SK-N-MC (cell line): ENCODE measurements at places on chromosomes 1 and 21.

DNA sequence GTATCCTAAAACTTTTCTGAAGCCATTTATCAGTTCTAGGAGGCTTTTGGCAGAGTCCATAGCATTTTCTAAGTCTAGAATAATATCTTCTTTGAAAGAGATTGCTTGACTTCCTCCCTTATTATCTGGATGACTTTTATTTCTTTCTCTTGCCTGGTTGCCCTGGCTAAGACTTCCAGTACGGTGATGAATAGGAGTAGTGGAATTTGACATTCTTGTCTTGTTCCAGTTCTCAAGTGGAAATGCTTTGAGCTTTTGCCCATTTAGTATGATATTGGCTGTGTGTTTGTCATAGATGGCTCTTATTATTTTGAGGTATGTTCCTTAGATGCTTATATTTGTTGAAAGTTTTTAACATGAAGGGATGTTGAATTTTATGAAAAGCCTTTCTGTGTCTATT lies 1647.9 kb downstream of the PLA2G4A start:
- no peak for DNase-seq

DNA sequence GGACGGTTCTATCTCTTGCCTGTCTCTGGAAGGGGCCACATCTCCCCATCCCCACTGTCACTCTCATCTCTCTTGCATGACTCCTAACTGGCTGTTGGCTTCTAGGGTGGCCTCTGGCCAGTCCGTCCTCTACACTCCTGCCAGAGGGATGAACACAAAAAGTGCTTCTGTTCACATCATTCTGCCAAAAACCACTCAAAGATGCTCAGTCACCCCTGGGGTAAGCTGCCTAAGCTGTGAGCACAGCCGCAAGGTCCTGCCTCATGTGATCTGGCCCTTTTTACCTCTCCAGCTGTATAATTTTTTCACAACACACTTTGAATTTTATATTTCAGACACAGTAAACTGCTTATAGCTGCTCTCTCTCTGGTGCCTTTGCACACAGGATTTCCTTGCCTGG lies 97.6 kb upstream of the CD34 start:
- DNase-seq = no peak

DNA sequence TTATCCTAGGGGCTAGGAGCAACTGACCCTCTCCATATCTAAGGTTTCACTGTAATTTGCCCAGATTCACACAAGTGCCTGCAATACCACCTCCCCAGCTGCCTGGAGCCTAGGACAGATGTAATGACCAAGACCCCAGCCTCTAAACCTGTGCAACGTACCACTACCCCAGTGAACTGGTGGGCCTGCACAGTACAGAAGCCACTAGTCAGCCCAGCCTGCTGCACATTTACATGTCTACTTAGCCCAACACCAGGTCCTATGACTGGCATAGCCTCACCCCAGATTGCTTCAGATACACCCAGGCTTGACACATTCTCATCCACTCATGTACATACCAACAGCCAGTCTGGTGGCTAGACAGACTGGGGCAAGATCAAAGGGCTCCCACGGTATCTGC lies 1336.6 kb downstream of the BRINP3 start:
- DNase-seq = no peak

GRCh38 chr1:171217658-171218443 lies 30.4 kb upstream of the FMO1 start:
- no peak for DNase-seq

GRCh38 chr21:42212266-42212665 lies 6.7 kb upstream of the ABCG1 start:
- DNase-seq = no peak

DNA sequence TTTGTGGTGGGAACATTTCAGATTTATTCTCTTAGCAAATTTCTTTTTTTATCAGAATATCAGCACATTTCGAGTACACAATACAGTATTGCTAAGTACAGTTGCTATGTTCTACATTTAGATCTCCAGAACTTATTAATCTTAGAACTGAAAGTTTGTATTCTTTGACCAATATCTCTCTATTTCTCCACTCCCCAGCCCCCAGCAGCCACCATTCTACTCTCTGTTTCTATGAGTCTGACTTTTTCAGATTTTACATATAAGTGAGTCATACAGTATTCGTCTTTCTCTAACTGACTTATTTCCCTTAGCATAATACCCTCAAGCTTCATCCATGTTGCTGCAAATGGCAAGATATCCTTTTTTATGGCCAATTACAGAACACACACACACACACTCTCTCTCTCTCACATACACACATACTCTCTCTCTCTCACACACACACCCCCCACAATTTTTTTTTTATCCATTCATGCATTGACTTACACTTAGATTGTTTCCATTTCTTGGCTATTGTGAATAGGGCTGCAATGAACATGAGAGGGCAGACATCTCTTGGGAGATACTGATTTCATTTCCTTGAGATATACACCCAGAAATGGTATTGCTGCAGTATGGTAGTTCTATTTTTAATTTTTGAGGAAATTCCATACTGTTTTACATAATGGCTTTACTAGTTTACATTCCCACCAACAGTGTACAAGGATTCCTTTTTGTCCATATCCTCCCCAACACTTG lies 15.7 kb downstream of the RPTN start:
- DNase-seq = no peak

- DNase-seq = no peak
Measured at GRCh38 chr1:44821240-44821715, 13.0 kb downstream of the BTBD19 start.

DNA sequence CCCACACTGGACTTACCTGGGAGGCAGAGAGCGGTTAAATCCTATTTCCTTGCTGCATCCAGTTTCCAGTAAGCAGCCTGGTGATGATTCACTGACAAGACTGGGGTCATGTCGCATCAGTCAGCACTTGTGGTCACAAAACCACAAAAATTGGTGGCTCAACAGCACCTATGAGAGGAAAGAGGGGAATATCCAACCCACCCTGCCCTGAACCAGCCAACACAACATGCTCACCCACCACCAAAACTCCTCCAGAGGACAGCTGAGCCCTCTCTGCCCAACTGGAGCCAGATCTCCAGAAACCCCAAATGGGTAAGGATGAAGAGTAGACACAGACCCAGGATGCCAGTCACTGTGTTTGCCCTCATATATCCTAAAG lies 64.0 kb downstream of the CD46 start:
- DNase-seq = no peak

- DNase-seq = no peak
Measured at GRCh38 chr1:61051719-61052394, 30.5 kb upstream of the NFIA start.
